ENCODE measurements at places on chromosomes 5 and 9. TPM values are rescaled to one million over a fixed set of nuclear protein-coding genes. Genes with fewer than 3 reads are reported as not detected.

The EGFLAM gene
- 0.70 TPM for total RNA-seq

The C6 gene
- not detected for total RNA-seq

The C8G gene
- not detected for total RNA-seq

The EDIL3 gene
- 18.2 TPM for total RNA-seq

The KIF4B gene
- total RNA-seq: not detected

The ZNF366 gene
- 0.95 TPM for total RNA-seq

The PCDHB10 gene
- 0.54 TPM for total RNA-seq

The KCNV2 gene
- total RNA-seq: not detected

The SLC45A2 gene
- total RNA-seq: not detected

The ALAD gene
- total RNA-seq: 53.4 TPM

The SPINK13 gene
- not detected for total RNA-seq

The IFNA6 gene
- not detected for total RNA-seq

The NHP2 gene
- 49.5 TPM for total RNA-seq

The ALDOB gene
- total RNA-seq: 852 TPM

The STKLD1 gene
- not detected for total RNA-seq

The TCERG1 gene
- total RNA-seq: 232 TPM

The NDUFB6 gene
- 22.9 TPM for total RNA-seq

The NRARP gene
- 49.1 TPM for total RNA-seq

The IQGAP2 gene
- 86.5 TPM for total RNA-seq

The PCAT7 gene
- total RNA-seq: 1.3 TPM

The SPATA31D4 gene
- total RNA-seq: not detected
